ENCODE measurements at places on chromosomes 6 and 20. TPM values are rescaled to one million over a fixed set of nuclear protein-coding genes. Genes with fewer than 3 reads are reported as not detected.

The SNTA1 gene
- 7.8 TPM for total RNA-seq

The DSTN gene
- total RNA-seq: 77.4 TPM

DNA sequence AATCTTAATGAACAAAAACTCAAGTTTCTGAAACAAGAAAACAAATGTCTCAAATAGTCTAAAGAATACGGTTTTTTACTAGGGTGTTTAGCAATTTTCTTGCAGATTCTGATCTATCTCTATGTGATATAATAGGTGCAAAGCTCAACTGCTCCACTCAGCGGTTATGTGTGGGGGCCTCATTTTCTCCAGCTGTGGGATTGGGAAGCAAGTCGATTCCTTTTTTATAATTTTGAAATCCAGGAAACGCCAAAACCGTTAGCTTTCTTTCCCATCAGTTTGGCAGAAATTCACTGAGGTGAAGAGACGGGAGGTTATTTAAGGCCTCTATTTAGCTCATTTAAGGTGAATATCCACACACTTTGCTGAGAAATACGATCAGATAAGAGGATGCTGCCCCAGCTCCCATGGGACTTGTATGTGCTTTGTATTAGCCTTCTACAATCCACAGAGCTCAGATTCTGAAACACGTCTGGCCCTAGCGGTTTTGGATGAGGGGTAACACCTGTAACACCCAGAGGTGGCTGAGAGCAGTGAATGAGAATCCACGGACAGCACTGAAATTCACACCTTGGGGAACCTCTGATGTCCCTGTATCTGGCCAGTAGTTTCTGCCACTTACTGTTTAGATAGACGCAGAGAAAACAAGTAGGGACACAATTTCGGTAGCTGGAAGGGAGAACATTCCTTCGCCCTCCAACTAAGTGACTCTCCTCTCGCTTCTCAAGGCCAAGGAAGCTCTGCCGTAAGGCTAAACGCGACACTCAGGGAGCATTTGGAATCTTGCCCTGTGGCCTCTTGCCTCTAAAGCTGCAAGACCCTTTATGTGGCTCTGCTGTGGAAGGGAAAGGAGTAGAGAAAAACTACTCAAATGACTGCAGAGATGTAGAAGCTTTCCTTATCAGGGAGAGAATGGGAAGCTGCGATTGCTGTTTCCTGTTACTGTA is 6.5 kb upstream of the BCAS4 start:
- DNase-seq: no peak

GRCh38 chr6:322940-323729 is 30.8 kb downstream of the DUSP22 start:
- no peak for DNase-seq
